Activated naive CD4-positive, alpha-beta T cell treated with anti-CD3 and anti-CD28 coated beads for 36 hours (primary cell): ENCODE measurements at places on chromosomes 7 and 10.

GRCh38 chr7:158495786-158496185 is 91.8 kb downstream of the PTPRN2 start:
- DNase-seq = peak; percentile 47

GRCh38 chr10:102300278-102300843 is 55.0 kb downstream of the GBF1 start:
- no peak for DNase-seq

DNA sequence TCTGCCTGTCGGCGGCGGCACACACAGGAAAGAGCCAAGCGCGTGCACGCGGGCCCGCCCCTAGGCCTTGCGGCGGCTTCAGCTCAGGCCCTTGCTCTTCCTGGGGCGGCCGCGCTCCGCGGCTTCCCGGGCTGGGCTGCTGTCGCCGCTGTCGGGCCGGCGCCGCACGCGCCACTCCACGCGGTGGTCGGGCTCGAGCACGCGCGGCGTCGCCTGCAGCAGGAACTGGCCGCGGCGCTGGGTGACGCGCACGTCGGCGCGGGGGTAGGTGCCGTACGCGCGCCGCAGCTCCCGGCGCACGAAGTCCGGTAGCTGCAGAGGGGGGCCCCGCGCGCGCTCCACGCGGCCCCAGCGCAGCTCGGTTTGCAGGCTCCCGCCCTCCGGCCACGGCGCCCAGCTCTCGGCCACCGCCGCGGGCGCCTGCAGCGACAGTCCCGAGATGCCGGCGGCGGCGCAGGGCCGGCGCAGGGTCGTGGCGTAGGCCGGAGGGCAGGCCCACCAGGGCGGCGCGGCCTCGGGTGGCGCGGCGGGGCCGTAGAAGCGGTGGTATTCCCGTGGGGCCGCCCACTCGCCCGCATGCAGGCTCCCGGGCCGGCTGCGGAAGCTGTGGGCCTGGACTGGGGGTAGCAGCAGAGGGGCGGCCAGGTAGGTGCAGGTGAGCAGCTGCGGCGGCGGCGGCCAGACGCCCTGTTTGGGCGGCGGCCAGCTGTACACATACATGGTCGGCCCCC is 804 bp downstream of the C10orf95 start:
- peak; percentile 82 for DNase-seq

- peak; percentile 75 for DNase-seq
Observed at GRCh38 chr10:96395931-96396877, 37.4 kb upstream of the OPALIN start.

- no peak for DNase-seq
Observed at GRCh38 chr10:114206902-114207301, 27.7 kb downstream of the TDRD1 start.

DNA sequence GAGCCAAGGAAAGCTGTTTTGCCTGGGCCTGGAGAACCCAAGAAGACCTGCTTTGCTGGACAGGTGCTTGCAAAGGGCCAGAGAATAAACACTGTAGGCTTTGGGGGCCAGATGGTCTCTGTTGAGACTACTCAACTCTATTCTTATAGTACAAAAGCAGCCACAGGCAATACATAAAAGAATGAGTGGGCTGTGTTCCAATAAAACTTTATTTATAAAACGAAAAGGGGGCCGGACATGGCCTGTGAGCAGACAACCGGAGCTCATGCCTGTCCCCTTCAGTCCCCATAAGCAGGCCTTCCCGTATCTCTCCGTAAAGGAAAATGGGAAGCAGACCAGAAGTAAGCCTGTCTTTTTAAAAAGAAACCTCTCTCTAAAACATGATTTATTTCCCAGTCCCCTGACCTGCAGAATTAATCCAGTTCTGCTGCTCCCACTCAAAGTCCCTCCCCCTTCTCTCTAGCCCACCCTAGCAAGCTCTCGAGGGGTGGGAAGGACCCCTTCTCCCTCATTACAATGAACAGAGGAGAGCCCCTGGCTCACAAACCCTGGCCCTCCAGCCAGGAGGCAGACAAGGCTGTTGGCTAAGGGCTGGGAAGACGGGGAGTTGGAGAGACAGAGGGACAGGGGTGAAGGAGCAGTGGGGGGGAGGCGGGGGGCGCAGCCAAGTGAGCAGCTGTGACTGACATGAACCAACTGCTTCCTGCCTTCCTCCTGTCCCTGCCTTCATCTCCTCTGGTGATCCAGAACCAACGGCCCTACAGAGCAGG is 177.8 kb downstream of the NEURL1 start:
- no peak for DNase-seq

DNA sequence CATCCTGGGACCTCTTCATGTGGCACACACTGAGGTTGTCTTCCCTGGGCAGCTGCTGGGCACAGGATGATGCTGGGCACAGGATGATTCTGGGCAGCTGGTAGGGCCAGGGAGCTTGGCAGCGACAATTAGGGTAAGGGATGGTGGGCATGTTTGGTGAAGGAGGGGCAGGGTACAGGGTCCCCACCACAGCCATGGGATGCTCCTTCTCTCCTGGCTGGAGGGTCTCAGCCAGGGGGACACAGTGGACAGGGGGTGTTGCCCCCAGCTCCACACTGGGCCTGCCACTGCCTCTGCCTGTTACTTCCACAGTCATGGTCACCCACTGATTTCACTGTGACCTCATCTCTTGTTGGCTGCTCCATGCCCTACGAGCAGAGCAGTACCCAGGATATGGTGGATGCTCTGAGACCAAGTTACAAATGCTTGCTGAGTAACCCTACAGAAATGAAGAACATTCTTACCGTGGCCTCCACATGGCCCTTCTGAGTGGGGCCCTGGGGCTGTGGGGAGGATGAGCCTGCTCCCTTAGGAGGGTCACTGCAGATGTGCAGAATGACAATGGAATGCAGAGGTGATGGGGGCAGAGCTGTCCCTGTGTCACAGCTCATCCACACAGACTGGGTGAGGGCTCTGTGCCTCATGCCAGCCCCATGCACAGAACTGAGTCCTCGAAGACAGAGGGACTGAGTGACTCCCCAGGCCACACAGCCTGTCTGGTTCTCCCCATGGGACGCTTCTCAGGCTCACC is 28.4 kb upstream of the RET start:
- DNase-seq = no peak

- no peak for DNase-seq
Observed at GRCh38 chr10:102904346-102904745, 13.7 kb upstream of the CNNM2 start.
